Cardiac ventricle fibroblast (primary cell): ENCODE measurements at places on chromosomes 1 and 21. TPM values are rescaled to one million over a fixed set of nuclear protein-coding genes. Genes with fewer than 3 reads are reported as not detected.

FMO5 gene
- 0.93 and 1.8 TPM in 2 replicates for total RNA-seq

TSPAN1 gene
- 0.29 TPM in 1 of 2 replicates, not detected in the other for total RNA-seq

SLC30A2 gene
- total RNA-seq: not detected in 2 replicates

LDLRAP1 gene
- 12.2 TPM in 2 replicates for total RNA-seq

RAB7B gene
- 5.2 and 6.2 TPM in 2 replicates for total RNA-seq

TRIM45 gene
- total RNA-seq: 2.2 TPM in 2 replicates

LCE2C gene
- not detected in 2 replicates for total RNA-seq

SLC2A5 gene
- 5.8 and 6.7 TPM in 2 replicates for total RNA-seq

LEMD1 gene
- total RNA-seq: not detected in 2 replicates

FCER1G gene
- not detected in 2 replicates for total RNA-seq

FCRL6 gene
- not detected in 2 replicates for total RNA-seq
